ENCODE measurements at places on chromosomes 3 and 15.

DNA sequence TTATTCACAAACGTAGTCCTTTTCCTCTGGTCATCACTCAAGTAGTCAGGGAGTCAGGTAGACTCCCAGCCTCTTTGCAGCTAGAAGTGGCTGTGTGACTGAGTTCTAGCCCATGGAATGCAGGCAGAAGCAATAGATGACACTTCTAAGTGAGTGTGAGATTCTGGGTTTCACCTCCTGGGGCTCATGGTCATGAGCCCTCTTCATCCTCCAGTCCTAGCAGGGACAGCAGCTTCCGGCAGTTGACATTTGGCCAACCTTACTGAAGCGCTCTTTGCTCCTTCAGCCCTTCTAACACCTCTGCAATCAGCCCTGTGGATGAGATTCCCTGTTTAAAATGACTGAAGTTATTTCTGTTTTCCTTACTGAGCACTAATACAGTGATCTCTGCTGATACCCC lies 21.8 kb downstream of the SLC12A8 start:
- DNase-seq = no peak

- DNase-seq = no peak
These were observed 14.7 kb downstream of the ANKUB1 start for GRCh38 chr3:149777414-149778214.

GRCh38 chr3:29582273-29582672 lies 301.4 kb downstream of the RBMS3 start:
- DNase-seq = no peak

- no peak for DNase-seq
These were observed 26.8 kb downstream of the TIMMDC1 start for GRCh38 chr3:119524931-119525662.

- no peak for DNase-seq
These were observed 660.9 kb upstream of the CBLB start for GRCh38 chr3:106529738-106530137.

DNA sequence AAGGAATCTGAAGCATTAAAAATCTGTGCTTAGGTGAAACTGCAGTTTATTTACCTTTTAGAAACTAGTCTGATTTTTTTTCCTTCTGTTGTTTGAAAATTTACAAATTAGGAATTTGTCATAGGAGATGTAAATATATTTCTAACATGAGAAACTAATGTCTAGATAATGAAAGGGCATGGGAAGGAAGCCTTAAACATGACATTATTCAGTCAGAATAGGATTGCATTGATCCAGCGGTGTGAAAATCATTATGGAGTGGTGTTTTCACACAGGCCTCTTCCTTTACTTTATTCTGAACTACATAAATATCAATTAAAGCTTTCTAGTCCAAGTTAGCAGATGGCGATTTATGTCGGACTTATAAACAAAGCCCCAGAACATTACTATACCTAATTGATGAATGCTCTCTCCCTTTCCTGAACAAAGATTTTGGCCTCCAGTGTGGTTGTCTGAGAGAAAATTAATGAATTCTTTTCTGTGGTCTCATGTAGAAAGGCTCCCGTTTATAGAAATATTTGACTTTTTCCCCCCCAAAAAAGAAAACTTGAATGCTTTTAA lies 37.9 kb downstream of the FNDC3B start:
- no peak for DNase-seq

DNA sequence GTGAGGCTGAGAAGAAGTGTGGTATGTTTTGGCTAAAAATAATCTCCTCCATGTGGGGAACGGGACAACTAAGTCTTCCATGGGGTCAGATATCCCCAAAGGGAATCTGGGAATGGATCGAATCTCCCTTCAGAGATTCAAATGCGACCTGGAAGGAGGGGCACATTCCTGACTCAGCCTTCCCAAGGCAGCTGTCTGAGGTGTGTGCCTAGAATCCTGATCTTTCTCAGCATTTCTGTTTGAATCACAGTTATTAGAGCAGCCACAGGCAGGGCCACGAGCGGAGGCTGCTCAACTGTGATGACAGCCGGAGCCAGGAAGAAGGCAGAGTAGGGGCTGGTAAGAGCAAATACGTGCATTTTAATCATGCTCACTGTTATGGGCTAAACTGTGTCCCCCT lies 135.1 kb downstream of the ADAMTS17 start:
- no peak for DNase-seq

DNA sequence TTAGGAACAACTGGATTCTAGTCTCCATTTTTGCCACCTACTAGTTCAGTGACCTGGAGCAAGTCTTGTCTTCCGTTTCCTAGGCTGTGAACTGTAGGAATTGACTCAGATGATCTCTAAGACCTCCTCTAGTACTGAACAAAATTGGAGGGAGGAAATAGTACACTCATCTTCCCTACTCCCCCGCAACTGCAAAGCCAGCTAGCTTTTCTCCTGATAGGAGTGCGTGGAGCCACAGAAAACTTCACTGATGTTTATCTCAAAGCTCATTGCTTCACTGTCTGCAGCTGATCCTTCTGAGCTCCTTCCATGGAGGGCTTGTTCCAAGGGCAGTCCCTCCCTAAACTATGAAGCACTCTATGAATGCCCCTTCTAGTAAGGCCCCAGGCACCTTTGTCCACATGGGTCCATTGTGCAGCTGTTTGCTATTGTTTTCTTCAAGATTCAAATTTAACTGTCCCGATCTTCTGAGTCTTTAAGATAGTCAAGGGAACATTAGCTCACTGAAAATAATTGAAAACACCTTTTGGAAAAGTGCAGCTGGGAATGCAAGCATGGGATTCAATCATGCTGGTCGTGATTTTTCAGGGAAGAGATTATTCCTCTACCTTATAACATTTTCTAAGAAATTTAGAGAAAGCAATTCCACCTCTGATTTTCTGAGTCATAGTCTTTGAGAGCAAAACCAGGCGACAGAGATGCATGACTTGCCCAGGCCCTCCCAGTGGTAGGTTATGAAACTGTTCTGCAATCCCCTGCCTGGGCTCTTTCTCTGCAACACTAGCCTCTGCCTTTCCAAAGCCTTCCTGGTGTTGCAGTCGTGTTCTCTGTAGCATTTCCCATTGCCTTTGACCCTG lies 24.3 kb downstream of the FILIP1L start:
- no peak for DNase-seq

- no peak for DNase-seq
These were observed 11.8 kb downstream of the NCEH1 start for GRCh38 chr3:172699031-172699430.

GRCh38 chr3:195075199-195075940 lies 195.6 kb downstream of the XXYLT1 start:
- no peak for DNase-seq

- DNase-seq = no peak
These were observed 126.9 kb upstream of the CNTN4 start for GRCh38 chr3:1971780-1972179.

DNA sequence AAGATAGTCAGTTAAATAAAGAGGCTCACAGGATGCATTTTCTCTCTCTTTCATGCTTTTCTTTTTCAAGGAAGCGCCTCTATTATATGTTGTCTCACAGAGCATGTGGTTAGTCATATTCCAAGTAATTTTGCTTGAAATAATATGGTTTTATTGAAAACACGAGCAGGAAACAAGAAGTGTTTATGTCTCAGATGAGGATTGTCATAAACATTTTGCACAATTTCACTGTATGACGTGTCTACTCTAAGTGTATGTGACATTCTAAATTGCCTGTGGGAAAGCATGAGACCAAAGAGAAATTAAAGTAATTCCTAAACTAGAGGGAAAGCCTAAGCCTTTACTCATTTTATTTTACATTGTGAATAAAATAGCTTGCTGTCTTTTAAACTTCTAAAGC lies 818.6 kb downstream of the EPHA3 start:
- DNase-seq = no peak

DNA sequence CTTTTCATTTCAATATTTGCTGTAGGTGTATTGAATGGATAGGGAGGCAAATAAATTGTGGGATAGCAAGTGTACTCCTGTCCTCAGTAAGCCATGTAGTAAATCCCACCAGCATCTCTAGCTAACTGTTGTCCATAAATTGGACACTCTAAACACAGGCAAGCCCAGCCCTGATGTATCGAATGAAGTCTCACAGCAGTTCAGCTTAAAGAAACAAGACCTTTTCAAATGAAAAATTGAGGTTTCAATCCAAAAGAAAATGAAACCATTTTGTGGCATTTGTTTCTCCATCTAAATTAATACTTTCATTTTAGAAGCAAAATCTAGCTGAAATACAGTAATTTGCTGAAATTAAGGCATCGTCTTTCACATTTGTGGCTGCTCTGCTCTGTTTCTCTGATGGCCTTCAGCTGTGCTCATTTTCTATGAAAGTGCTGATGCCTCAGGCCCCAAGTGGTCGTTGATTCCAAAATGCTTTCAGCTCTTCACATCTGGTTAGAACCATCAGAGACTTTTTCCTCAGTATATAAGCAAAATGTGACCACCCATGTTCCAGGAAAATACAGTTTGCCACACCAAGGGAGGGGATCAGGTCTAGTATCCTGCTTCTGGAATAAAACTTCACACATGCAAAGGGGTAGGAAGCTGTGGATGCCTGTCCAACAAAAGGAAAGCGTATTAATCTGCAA lies 245.0 kb downstream of the ZMAT3 start:
- DNase-seq = no peak

DNA sequence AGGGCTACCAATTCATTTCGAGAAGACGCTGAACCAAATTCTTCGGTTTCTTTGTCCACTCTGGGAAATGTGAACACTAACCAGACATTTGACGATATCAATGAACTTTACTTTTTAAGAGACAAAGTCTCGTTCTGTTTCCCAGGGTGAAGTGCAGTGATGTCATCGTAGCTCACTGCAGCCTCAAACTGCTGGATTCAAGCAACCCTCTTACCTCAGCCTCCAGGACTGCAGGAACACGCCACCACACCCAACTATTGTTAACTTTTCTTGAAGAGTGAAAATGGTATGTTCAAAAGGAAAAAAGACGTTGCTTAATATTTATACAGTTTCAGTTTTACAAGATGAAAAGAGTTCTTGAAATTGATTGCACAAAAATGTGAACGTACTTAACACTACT lies 30.6 kb downstream of the MB21D2 start:
- DNase-seq = no peak

GRCh38 chr3:39260957-39261356 lies 18.9 kb downstream of the CX3CR1 start:
- DNase-seq = peak; percentile 15

DNA sequence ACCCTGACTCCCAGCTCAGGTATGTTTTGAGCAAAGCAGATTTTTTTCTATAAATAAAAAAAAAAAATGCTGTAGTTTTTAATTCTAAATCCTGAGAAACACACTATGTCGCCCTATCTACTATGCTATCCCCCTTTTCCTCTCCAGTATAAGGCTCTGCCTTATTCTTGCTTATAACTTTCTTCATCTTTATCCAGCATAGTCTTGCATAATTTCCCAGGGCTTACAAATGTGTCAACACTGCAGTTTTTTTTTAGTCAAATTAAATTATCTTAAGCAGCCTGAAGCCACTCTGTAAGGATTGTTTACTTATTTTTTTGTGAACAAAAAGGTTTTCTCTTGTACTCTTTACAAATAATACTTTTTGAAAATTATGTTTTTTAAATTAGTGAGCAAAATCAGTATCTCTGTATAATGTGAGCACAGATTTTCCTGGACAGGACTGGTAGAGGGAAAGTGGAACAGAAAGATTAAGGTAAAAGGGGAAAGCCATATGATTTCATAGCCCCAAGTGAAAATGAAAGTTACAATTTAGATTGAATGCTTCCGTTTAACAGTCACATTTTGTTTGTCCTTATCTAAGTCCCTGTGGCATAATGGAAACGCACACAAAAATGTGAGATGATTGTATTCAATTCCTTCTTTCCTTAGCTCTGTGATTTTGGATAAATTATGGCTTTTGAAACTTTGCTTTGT lies 5.6 kb upstream of the PYDC2 start:
- no peak for DNase-seq

DNA sequence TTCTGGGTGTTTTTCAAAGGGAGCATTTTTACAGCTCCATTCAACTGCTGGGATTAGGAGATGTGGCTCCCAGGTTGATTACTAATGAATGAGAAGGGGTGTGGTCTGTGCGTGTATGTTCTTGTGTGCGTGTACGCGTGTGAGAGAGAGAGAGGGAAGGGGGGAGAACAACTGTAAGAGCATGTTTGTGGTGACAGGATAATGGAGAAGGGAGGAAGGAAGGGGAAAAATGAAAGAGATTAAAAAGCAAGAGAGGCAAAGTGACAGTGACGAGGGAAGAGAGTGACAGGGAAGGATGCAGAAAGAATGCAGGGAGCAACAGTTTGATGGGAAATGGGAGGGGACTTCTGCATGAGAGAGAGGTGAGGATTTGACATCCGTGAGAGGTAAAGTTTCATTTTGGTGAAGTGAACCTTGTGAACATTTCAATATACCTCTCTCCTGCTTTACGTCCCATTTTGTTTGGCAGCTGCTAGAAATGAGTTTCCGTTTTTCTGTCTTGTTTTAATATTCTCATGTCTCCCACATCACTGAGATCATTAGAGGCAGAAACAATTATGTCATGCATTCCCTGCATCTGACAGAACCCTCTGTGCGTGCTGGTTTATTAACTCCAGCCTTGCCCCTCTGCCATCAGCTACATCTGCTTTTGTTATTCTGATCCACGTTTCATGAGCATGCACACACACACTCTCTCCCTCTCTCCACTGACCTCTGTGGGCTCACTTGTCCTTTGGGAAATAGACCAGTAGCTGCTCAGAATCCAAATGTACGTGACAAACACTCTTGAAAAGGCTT lies 161.6 kb downstream of the GAP43 start:
- DNase-seq = no peak

- no peak for DNase-seq
These were observed 355.3 kb upstream of the NR2F2 start for GRCh38 chr15:95975212-95975611.

- no peak for DNase-seq
These were observed 75.6 kb downstream of the AQP9 start for GRCh38 chr15:58213587-58214338.

GRCh38 chr15:38430106-38430760 lies 23.7 kb upstream of the FAM98B start:
- no peak for DNase-seq

DNA sequence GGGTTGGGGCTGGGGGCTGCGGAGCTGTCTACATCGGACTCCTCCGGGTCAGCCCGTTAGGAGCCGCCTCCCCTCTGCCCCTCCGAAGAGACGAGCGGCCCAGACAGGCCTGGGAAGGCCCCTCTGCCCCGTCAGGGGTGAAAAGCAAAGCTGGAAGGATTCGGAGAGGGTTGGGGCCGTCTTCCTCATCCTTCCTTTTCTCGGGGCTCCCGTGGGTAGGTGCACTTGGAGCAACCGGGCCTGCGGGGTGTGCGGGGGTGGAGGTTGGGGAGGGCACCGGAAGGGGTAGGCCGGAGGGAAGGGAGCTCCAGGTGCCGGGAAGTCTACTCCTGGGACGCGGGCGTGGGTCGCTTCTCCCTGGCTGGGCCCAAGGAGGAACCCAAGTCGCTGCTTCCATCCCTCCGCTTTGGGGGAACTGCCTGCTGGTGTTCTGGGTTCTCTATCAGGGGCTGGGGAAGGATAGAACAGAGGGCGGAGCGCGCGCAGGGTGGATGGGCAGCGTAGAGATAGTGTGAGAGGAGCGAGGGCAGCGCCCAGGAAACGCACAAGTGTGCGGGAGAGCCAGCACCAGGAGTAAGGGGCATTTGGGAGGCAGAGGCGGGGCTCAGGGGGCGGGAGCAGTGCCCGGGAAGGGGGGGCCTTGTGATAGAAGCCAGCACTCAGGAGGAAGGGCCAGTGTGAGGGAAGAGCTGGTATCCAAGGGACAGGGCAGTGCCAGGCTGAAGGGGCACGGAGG lies 590 bp downstream of the POLR2H start:
- no peak for DNase-seq

All from left renal cortex interstitium (tissue), 4 donors.